ENCODE measurements at places on chromosomes 13 and 19.

DNA sequence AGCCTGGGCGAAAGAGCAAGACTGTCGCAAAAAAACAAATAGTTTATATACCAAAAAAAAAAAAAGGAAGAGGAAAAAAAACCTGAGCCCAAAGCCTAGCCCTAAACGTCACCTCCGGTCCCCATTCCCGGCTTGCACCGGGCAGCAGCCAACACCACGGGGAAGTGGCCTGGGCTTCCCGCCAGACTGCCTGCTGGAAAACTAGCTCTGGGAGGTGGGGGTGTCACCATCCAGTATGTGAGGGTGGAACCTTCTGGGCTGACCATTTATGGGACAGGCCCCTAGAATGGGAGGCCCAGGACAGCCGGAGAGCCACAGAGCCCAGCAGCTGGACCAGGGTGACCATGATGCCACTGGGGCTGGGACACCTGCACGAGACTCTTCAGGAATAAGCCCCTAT is 37.3 kb downstream of the IL12RB1 start:
- DNase-seq, result no peak

- DNase-seq, result no peak
Observed at GRCh38 chr19:8023371-8023770, 17.9 kb upstream of the ELAVL1 start.

DNA sequence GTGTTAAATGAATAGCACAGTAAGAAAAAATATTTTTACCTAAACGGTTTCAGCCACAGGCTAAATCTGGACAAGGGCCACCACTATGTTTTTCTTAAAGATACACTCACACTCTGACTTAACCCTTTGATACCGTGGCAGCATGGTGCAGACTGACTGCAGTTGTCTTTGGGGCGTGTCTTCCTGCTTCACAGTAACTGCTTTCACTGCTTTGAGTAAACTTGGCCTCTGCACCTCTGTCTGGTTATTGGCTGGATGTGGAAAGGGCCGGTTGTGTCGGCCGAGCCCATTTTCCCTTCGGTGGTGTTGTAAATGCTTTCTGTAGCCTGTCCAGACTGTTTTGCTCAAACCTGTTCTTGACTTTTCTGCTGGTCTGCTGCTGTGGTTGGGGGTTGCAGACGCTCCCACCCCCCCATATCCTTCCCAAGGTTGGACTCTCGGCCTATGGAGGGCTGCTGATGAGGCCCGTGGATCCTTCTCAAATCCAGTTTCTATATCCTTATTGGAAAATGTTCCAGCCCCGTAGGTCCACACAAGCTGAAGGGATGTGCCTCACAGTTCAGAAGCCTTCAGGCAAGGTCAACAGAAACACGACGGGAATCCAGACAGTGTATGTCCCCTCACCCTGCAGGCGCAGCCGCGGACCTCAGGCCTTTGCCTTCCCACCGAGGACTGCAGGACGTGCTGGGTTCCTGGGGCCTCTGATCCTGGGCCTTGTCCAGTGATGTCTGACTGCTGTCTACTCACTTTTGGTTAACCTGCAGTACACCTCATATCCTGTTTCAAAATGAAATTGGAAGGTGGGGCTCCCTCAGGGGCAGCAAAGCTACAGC is 90.2 kb upstream of the RNF113B start:
- no peak for DNase-seq

DNA sequence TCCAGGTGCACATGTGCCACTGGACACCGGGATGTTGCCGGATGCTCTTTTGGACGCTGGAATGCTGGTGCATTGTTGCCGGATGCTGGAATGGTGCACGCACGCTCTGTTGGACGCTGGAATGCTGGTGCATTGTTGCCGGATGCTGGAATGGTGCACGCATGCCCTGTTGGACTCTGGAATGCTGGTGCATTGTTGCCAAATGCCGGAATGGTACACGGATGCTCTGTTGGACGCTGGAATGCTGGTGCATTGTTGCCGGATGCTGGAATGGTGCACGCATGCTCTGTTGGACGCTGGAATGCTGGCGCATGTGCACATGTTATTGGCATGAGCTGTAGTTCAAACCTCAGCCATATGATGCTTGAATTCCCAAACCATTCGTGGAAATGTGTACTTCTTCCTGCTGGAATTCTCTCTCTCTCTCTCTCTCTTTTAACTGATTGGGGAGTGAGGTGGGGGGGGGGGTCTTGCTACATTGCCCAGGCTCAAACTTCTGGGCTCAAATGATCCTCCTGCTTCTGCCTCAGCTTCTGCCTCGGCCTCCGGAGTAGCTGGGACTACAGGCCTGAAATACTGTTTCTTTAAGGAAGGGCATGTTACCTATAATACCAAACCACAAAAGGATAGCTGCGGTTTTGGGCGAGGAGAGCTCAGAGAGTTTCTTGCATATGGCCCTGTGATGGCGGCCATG is 1.2 kb upstream of the MCF2L start:
- no peak for DNase-seq

GRCh38 chr19:41297628-41298347 is 12.2 kb upstream of the CCDC97 start:
- DNase-seq, result no peak

DNA sequence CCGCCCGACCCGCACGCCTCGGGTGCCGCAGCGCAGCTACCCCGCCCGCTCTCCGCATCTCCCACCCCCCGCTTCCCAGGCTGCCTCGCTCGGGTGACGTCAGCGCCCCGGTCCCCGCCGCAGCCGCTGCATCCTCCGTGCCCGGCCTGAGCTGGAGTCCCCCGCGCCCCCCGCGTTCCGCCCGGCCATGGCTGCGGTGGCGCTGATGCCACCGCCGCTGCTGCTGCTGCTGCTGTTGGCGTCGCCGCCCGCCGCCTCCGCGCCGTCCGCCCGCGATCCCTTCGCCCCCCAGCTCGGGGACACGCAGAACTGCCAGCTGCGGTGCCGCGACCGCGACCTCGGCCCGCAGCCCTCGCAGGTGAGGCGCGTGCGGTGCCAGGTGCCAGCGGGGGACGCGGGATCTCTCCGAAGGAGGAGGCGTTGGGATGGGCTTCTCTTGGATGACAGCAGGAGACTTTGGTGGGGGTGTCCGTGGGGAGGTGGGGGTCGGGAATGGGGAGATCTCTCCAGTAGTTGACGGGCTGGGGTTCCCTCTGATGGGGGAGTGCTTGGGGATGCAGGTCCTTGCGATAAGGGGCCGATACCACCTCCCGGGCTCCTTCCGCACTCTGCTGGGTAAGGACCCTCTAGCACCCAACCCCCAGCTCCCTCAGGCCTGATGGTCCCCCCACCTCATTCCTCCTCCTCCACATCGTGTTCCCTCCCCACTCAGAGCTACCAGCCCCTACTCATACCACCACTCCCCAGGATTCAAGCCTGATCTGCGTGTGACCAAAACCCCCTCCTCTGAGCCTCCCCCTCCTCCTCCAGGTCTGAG is at the start of gene TMEM59L:
Gene TMEM59L, plus strand, starts transcription at position 99 of the 817 bp plus-strand sequence. Its CDS starts 89 bp downstream, at position 188.
- DNase-seq, result no peak

DNA sequence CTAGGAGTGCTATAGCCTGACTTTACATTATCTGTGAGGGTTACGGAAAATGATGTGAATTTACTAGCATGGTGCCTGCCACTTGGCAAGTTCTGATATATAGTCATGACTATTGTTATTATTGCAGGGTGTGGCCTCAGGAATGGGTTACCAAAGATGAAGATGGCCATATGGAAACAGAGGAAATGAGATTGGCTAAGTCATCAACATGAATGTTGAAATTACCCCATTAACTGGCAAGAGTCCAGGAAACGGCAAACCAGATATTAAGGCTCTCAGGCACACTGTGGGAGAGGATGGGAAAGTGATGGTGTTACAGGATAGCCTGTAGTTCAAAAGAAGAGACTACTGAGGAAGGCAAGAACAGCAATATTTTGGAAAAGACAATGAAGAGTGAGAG is 183.3 kb downstream of the KCNRG start:
- DNase-seq, result no peak

DNA sequence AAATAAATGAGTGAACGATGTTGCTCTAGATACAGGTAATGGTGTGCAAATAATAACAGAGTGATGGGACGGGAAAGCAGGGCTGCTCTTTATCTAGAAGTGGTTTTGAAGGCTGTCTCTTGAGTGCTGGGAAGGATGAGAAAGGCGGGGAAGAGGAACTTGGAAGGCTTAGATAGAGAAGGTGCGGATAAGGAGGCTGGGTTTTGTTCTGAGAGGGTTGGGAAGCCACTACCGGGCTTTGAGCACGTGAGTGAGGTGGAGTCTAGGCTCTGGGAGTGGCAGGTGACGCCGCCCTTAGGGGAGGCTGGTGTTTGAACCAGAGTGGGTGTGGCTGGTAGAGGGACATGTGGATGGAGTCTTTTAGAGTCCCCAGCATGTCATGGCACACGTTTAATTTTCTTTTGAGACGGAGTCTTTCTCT is 811 bp downstream of the ARMC6 start:
- DNase-seq, result peak; percentile 27

DNA sequence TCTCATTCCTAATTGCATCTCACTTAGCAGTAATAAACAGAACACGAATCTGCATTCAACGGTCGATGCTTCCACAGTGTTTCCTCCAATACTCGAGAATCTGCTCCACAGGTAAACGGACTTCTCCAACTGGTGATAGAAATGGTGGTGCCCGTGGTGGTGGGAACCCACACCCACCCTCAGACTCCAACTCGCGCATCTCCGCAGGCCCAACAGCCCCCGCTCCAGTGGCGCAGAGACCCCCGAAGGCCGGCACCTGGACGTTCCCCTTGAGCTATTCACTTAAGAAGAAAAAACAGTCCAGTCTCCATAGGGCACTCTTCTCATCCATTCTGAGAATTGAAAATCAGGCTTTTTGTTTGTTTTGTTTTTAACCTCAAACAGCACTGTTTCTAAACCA is 13.8 kb upstream of the RASA3 start:
- DNase-seq, result no peak

- DNase-seq, result no peak
Observed at GRCh38 chr13:46648166-46648607, 95.2 kb downstream of the LRCH1 start.

DNA sequence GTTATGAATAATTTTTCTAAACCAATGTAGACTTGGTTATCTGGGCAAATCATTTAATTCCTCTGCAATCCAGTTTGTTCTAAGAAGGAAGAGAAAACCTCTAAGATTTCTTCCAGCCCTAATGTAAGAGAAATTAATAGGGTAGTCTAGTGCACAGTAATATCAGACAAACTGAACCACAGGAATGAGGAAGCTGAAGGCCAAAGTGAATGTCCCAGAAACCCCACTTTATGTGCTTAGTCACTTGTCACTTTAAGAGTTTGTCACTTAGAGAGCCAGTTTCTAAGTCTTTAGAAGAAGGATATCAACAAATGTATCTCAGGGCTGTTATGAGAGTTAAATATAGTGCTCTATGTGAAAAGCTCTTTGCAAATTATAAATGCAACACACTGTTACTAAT is 750.6 kb downstream of the DIAPH3 start:
- DNase-seq, result no peak

DNA sequence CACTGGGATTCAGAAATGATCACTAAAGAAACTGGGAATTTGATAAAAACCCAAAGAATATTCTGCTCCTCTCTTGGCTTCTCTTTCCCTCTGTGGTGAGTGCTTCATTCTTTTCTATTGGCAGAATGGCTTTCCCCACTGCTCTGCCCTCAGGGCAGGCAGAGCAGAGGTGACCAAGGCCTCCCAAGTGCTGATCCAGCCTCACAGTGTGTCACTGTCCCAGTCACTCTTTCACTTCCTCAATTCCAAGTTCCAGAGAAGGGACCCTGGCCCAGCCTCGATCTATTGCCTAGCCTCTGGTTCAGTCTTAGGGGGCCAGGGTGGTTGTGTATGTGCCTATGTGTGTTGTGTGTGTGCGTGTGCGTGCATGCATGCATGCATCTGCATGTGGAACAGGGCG is 180.6 kb upstream of the TMTC4 start:
- DNase-seq, result no peak

- DNase-seq, result no peak
Observed at GRCh38 chr13:94056362-94056990, 423.0 kb downstream of the DCT start.

DNA sequence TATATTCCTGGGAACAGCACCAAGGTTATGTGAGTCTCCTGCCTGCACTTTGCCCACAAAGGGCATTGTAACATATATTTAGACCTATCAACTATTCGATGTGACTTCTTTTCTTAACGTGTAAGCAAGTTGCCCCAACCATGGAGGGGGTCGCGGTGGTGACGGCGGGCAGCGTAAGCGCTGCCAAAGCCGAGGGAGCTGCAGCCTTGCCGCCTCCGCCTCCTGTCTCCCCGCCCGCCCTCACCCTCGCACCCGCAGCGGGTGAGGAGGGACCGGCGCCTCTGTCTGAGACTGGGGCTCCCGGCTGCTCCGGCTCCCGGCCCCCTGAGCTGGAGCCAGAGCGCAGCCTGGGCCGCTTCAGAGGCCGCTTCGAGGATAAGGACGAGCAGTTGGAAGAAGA is 59.0 kb downstream of the ZNF676 start:
- no peak for DNase-seq

DNA sequence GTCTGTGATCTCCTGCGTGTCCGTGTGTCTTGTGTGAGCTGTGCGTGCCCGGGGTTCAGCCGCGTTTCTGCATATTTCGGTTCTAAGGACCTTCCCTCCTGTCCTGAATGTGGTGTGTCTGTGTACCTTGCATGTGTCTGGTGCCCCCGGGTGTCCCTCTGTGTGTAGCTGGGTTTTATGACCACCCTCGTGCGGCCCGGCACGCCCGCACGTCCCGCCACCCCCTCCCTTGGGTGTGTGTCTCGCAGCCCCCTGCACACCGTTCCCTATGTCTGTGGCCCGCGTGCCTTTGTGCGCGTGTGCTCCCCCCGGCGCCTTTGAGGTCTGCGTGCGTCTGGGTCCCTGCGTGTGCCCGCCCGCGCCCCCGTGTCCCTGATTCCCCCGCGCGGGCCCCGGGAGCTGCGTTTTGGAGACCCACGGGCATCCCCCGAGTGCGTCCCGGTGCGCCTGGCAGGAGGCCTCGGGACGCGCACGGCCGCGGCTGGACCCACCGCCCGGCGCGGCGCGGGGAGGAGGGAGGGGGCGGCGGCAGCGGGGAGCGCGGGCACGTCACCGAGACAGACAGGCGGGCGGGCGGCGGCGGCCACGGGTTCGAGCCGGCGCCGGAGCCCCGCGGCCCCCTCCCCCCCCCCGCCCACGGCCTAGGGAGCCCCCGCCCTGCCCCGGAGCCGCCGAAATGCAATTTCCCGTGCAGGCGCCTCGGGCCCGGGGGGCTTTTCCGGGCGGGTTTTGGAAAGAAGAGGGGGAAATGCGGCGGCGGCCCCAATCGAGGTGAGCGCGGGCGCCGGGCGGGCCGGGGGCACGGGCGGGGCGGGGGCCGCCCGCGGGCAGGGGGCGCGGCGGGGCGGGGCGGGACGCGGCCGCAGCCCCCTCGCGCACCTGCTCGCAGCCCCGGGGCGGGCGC is 12.0 kb upstream of the NANOS3 start:
- DNase-seq, result no peak

- DNase-seq, result peak; percentile 17
Observed at GRCh38 chr19:48963371-48964204, 1.5 kb upstream of the FTL start.

- no peak for DNase-seq
Observed at GRCh38 chr19:8700956-8701355, 2.4 kb upstream of the ACTL9 start.

DNA sequence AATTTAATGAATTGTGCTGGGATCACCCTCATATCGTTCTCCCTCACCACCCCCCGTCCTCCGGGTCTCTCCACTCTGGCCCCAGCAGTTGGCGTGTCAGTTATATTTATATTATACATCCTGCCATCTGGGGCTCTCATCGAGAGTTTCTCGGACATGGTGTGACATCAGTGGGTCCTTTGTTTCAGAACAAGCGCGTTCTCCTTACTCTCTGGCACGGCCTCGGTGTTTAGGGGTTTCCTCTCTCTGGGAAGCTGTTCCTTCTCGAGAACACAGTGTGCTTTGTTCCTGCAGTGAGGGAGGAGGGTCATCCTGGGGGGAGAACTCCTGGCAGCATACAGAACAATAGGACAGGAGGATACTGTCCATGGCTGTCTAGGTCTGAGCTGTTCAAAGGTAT is 9.8 kb upstream of the MCF2L start:
- no peak for DNase-seq

- DNase-seq, result no peak
Observed at GRCh38 chr19:3507371-3508120, 1.4 kb downstream of the FZR1 start.
